ENCODE measurements at places on chromosomes 11 and 22.

DNA sequence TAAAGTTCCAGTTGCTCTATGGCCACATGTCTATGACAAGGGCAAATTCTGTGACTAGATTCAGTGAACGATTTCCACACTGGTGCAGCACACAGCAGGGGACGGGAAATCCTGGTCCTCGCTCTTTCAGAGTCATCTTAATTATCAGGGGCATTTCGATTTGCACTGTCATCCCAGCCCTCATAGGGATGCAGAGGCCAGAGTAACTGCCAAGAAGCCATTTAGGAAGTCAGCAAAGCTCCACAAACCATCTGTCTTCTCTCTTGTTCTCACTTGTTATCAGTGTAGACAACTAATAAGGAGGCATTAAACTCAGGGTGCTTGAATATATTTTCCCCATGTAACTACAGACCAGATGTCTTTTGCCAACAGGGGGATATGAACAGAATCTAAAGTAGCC is 151.7 kb downstream of the STK33 start:
- no peak for DNase-seq

DNA sequence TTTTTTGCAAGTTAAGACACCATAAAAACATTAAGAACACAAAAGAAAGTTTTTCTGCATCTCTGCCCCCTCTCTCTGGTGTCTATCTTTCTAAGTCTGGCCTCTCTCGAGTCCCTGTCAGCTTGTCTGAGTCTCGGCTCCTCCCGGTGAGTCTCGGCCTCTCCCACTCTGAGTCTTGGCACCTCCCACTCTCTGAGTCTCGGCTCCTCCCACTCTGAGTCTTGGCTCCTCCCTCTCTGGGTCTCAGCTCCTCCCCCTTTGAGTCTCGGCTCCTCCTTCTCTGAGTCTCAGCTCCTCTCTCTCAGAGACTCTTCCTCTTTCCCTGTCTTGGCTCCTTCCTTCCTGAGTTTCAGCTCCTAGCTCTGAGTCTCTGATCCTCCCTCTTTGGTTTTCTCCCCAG is 72.5 kb upstream of the AMPD3 start:
- DNase-seq = no peak

- DNase-seq = no peak
Measured at GRCh38 chr22:49678137-49678841, 149.4 kb downstream of the BRD1 start.

DNA sequence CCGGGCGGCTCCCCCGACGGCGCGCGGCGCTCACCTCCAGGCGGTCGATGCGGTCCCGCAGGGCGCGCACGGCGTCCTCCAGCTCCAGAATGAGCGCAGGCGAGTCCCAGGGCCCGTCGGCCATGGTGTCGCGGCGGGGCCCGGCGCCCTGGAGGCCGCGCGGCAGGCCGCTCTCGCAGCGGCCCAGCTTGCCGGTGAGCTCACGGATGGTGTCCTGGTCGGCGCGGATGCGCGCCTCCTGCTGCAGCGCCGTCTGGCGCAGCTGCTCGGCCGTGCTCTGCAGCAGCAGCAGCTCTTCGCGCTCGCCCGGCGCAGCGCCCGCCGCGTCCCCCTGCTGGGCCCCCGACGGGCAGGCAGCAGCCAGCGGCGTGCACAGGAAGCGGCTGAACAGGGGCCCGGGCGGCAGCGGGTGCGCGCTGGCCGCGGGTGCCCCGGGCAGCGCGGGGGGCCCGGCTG is 599 bp downstream of the NPTXR start:
- peak; percentile 67 for DNase-seq

GRCh38 chr22:36141481-36141880 is 19.1 kb downstream of the APOL3 start:
- no peak for DNase-seq

GRCh38 chr11:109939166-109939810 is 153.9 kb upstream of the ZC3H12C start:
- no peak for DNase-seq

GRCh38 chr11:92765965-92766371 is 203.5 kb upstream of the MTNR1B start:
- no peak for DNase-seq

- no peak for DNase-seq
Measured at GRCh38 chr22:47498969-47499495, 736.6 kb downstream of the TBC1D22A start.

All from activated naive CD4-positive, alpha-beta T cell treated with anti-CD3 and anti-CD28 coated beads, Interleukin-2, amount 10 ng/mL, durations not matched to agents 7 days and 5 days (primary cell).